Caudate nucleus (tissue), 63 donors: ENCODE measurements at places on chromosomes 1 and 21.

- DNase-seq = no peak
Observed at GRCh38 chr21:32496568-32496967, 84.1 kb downstream of the EVA1C start.

GRCh38 chr1:55466373-55466772 lies 251.2 kb upstream of the USP24 start:
- no peak for DNase-seq

DNA sequence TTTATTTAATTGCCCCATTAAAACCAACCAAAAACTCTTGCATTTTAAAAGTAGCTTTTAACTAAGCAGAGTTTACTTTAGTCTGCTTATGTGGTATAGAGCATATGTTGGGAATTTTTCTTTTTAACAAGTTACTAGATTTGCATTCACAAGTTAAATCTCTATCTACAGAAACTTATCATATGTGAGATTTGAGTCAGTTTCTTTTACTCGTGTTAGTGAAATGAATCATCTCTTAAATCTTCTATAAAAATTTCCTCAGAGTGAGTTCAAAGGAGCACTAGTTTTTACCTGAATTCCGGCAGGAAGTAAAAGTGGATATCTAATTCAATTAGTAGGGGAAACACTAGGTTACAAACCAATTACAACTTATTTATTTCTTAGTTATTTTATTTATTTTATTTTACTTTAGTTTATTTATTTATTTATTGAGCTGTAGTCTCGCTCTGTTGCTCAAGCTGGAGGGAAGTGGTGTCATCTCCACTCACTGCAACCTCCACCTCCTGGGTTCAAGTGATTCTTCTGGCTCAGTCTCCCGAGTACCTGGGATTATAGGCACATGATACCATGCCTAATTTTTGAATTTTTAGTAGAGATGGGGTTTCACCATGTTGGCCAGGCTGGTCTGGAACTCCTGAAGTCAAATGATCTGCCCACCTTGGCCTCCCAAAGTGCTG lies 1609.6 kb upstream of the B3GALT2 start:
- DNase-seq = no peak

GRCh38 chr1:6303397-6304012 lies 42.6 kb upstream of the GPR153 start:
- no peak for DNase-seq

- DNase-seq = no peak
Observed at GRCh38 chr1:38089712-38090360, 43.2 kb upstream of the POU3F1 start.

DNA sequence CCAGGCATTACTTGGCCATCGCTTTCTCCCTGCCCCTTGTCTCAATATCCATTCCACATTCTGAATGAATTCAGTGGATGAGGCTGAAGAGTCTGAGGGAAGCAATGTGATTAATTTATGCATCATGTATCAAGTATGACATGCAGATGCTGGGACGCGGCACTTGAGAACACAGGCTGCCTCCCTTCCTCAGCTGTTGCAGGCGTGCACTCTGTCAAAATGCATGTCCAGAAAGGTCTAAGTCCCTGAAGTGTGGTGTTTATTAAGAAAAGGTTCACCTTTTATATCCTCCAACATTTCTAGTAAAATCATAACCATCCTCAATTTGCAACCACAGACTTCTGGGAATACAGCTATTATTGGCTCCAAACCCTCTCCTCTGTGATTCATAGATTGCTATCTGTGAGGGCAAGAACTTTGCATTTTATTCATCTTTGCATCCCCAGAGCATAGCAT lies 22.6 kb upstream of the RAB3GAP2 start:
- DNase-seq = no peak

DNA sequence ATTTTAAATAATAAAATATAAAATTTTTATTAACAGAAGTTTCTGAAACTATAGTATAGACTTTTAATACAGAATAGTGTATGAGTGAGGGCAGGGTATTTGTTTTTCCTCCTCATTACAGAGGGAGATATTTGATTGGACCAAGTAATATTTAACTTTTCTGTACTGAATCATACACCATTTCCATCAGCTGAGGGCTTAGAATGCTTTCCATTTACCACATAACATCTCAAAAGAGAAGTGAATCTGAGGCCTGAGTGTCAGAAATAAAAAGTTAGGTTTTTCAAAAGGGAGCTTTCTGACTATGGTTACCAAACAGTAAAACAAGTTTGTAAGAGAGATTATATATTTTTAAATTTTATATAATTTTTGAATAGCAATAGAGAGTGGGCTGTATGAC lies 29.5 kb downstream of the TLCD4 start:
- DNase-seq = no peak

DNA sequence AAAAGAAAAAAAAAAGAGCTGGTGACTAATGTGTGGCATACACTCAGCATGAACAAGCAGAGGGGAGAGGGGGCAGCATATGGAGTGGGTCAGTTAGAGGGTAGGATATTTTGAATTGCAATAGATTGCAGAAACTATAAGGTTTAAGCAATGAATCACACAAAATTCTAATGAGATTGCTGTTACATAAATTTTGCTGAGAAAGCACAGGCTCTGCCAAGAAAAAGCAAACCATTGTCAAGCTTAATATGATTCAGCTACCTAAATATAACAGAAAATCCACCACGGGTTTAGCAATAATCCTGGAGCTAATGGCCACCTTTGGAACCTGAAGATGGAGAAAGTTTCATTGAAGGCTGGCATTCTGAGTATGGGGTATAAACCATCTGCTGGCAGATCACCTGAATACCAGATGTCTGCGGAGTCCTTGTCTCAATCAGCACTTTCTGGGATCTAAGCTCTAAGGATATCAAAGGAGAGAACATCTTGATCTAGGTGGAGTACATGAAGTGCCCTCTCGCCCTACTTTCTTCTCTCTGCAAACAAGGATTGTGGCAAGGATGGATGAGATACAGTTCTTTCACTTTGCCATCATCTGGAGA lies 30.3 kb upstream of the ANGPTL7 start:
- DNase-seq = no peak

DNA sequence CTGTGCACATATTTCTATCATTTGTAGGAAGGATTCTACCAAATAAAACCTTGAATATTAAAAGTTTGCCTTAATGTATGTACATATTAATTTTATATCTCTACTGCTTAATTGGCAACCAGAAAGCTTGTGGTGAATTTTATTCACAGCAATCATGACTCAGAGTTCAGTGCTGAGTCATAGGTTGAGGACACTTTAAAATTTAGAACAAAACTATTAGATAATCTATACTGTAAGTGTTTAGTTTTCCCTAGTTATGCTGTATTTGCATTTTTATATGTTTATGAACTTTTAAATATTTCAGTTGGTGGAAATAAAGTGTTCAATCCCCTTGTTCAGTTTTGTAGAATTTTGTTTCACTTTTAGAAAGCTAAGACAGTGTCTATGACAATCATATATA lies 841.5 kb downstream of the KCNT2 start:
- no peak for DNase-seq

DNA sequence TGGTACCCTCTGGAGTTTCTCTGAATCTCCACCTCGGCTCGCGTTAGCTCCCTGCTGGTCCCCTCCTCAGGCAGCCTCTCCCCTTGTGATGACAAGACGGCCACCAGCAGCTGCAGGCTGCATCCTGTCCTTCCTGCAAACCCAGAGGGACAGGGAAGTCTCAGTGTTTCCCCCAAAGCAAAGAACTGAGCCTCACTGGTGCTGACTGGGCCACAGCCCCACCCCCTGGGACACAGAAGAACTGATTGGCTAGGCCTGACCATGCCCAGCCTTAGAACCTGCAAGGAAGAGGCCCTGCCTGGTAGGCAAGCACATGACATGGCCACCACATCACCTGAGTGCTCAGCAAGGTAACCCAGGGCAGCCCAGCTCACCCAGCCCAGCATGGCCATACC lies 34.6 kb downstream of the TMEM51 start:
- DNase-seq = no peak

DNA sequence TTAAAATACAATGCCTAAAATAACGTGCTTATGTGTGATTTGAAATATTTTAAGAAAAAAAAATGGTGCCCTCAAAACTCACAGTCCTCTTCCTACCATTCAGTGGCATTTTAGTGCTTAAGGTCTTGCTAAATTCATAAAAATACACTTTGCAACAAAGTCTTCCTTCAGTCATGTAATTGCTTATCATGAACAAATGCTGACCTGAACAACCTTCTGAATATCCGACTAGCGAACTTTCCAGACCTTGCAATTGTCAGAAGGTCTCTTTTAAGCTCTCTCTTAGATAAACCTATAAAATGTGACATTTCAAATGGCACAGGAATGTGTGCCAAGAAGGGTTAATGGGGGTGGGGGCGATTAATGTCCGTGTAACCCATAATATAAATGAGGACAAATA lies 858 bp downstream of the BRINP3 start:
- DNase-seq = no peak

GRCh38 chr1:112911506-112912220 lies 44.3 kb downstream of the SLC16A1 start:
- no peak for DNase-seq

GRCh38 chr21:44521928-44522752 lies 17.9 kb downstream of the KRTAP10-1 start:
- no peak for DNase-seq

DNA sequence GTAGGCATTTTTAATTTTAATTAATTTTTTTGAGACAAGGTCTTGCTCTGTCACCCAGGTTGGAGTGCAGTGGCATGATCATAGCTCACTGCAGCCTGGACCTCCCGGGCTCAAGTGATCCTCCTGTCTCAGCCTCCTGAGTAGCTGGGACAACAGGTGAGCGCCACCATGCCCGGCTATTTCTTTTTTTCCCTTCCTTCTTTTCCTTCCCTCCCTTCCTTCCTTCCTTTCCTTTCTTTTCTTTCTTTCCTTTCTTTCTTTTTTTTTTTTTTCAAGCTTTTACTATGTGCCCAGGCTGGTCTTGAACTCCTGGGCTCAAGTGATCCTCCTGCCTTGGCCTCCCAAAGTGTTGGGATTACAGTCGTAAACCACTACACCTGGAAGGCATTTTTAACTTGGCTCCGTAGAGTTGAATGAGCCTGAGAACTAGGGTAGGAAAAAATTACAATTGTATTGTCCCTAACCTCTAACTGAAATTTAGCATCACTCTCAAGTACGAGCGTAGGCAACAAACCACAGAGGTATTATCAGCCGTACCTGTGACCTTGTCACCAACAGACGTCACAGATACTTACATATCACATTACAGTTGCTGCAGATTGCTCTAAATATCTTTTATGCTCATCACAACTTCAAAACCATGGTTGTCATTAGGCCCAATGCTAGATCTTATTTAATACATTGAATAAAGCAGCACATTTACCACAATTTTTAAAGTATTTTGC lies 8.0 kb downstream of the RUNX3 start:
- DNase-seq = no peak

- no peak for DNase-seq
Observed at GRCh38 chr1:113505357-113505756, 115.0 kb downstream of the MAGI3 start.

- no peak for DNase-seq
Observed at GRCh38 chr1:179729881-179730280, 13.2 kb upstream of the FAM163A start.

DNA sequence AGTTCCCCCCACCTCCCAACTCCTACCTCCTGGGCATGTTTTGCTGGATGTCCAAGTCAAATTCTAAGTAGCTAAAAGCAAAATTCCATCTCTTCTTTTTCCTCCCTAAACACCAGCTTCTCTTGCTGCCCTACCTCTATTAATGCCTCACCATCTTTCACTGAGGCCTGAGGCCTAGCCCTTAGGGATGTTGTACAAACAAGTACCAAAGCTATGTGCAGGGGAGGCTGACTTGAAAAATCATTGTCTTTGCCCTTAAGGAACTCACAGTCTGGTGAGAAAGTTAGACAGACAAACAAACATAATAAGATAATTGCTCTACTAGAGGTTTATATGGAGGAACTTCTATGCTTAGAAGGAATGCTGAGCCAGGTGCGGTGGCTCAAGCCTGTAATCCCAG lies 25.3 kb upstream of the SYNC start:
- no peak for DNase-seq

GRCh38 chr1:67088440-67088839 lies 34.5 kb upstream of the SLC35D1 start:
- DNase-seq = no peak

GRCh38 chr1:82515650-82516049 lies 714.9 kb downstream of the ADGRL2 start:
- DNase-seq = no peak

DNA sequence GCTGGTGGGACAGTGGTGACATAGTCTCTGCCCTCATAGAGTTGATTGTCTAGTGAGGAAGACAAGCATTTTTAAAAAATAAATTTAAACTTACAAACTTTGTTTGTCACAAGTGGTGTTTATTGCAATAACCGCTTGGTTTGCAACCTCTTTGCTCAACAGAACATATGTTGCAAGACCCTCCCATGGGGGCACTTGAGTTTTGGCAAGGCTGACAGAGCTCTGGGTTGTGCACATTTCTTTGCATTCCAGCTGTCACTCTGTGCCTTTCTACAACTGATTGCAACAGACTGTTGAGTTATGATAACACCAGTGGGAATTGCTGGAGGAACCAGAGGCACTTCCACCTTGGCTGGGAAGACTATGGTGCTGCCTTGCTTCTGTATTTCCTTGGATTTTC lies 58.4 kb downstream of the LAMC2 start:
- no peak for DNase-seq

DNA sequence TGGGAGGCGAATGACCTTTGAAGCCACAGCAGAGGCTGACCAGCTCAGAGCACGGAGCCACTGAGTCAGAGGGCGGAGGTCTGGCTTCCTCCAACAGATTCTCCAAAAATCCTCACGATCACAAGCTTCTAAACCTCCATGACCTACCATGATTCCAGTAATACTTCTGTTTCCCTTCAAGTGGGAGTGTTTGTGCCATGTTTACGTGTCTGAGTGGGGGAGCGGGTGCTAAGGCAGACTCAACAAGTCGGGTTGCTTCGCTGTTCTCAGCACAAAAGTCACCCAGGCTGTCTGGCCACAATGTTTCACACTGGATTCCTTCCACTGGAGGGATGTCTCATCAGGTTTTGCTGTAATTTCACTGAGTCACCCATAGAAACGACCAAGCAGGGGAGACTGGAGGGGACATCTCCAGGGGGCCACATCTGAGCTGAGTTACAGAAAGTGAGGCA lies 86.2 kb downstream of the SLC66A1 start:
- DNase-seq = no peak

DNA sequence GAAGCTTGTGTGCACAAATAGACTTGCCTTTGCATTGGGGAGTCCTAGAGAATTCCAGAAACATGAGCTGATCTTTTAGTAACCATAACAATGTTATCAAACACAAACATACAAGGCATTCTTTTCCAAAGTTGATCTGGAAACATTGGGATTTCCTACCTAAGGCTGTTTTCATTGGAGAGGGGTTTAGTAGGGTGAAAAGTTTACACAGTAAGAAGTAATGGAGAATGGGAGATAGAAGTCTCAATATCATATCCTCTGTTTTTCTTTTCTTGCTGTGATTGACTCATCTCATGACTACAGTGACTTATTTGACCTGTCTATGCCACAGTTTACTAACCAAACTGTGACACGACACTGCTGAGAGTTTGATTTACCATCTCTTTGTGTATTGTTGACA lies 65.6 kb upstream of the PLA2G4A start:
- no peak for DNase-seq
